ENCODE measurements at places on chromosomes 2 and 18. TPM values are rescaled to one million over a fixed set of nuclear protein-coding genes. Genes with fewer than 3 reads are reported as not detected.

GRCh38 chr2:204948024-204948763, 402.9 kb downstream of the PARD3B start:
- no peak for DNase-seq

DNA sequence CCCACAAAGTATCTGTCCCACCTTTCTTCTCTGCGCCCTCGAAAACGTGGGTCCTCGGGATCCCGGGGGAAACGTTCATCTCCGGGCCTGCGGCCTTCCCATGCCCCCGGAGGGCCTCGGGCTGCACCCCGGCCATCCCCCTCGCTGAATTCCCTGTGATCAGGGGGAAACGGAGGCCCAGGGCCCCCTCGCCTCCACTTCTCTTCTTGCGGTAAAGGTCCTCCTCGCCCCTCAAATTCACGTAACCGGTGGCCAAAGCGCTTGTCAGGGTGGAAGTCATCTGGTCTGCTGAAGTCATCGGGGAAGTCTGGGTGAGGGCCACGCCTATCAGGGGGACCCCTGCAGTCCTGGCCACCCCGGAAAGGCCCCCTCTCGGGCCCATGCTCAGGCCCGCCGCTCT, 12.3 kb downstream of the SFT2D3 start:
- no peak for DNase-seq

- peak; percentile 74 for DNase-seq
These were observed 5.4 kb downstream of the NBAS start for GRCh38 chr2:15555760-15556193.

GRCh38 chr2:191165176-191165643, 14.4 kb upstream of the STAT4 start:
- peak; percentile 5 for DNase-seq

DNA sequence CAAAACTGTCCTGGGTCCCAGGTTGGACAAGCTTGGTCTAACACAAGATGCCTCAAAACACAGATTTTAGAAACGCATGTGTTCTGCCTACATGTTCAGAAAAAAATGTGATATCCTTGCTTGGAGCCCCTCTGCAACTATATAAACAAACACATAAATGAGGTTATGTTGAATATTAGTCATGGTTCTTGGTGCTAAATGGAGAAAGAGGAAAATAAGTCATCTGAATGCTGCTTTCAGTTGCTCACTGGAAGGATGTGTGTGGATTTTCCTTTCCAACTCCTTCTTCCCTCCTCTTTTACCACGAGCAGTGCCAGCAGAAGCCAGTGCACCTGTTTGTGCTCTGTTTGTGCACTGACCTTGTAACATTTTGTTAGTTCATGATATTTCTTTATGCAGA, 85.3 kb downstream of the PIEZO2 start:
- no peak for DNase-seq

GRCh38 chr2:73250872-73251846, 17.1 kb downstream of the CCT7 start:
- DNase-seq = no peak

Gene SERPINB12
- total RNA-seq = not detected

Gene ANKRD30B
- total RNA-seq = not detected

Measured in K562 (cell line).